ENCODE measurements at places on chromosomes 5 and 9. TPM values are rescaled to one million over a fixed set of nuclear protein-coding genes. Genes with fewer than 3 reads are reported as not detected.

The GABBR2 gene
- 0.46 TPM for total RNA-seq

The TXNDC8 gene
- not detected for total RNA-seq

The SLC44A1 gene
- 175 TPM for total RNA-seq

The CAMK2A gene
- total RNA-seq: 0.10 TPM

The HSPB3 gene
- total RNA-seq: 0.85 TPM

The TMEM174 gene
- total RNA-seq: not detected

The PCDHB9 gene
- total RNA-seq: 0.40 TPM

The TMC1 gene
- total RNA-seq: 0.59 TPM

The ORM2 gene
- not detected for total RNA-seq

The PCDHA9 gene
- 0.07 TPM for total RNA-seq

The ROPN1L gene
- 0.36 TPM for total RNA-seq

The SPINK1 gene
- 0.66 TPM for total RNA-seq

The LTC4S gene
- 2.3 TPM for total RNA-seq

The GABRA6 gene
- not detected for total RNA-seq

The ADAMTSL2 gene
- total RNA-seq: 10.6 TPM

The CYLC2 gene
- not detected for total RNA-seq

The ASPN gene
- 9.6 TPM for total RNA-seq

The WDR36 gene
- total RNA-seq: 69.1 TPM

The TTF1 gene
- total RNA-seq: 8.0 TPM

The RPL35 gene
- 878 TPM for total RNA-seq

The KIF24 gene
- 1.2 TPM for total RNA-seq

The PCDHB6 gene
- total RNA-seq: 0.20 TPM

The FAM221B gene
- not detected for total RNA-seq

The GLRA1 gene
- total RNA-seq: not detected

The ANKDD1B gene
- total RNA-seq: 1.2 TPM

The LHFPL2 gene
- 83.6 TPM for total RNA-seq

The SH3GL2 gene
- 0.07 TPM for total RNA-seq

The NFIL3 gene
- 29.3 TPM for total RNA-seq

The SPINK13 gene
- total RNA-seq: not detected

The IFNA17 gene
- total RNA-seq: not detected

Measured in smooth muscle cell of the pulmonary artery (primary cell).